Omental fat pad (tissue), 4 donors: ENCODE measurements at places on chromosomes 13 and 19. TPM values are rescaled to one million over a fixed set of nuclear protein-coding genes. Genes with fewer than 3 reads are reported as not detected.

The TNFSF13B gene
- 8.2 TPM for total RNA-seq

The SIGLEC14 gene
- total RNA-seq = 12.6 TPM

The PMIS2 gene
- total RNA-seq = not detected

The CGB8 gene
- total RNA-seq = not detected

The DZIP1 gene
- total RNA-seq = 9.2 TPM

The FAM216B gene
- total RNA-seq = 1.0 TPM

The TYROBP gene
- 171 TPM for total RNA-seq

The ZNF135 gene
- 4.6 TPM for total RNA-seq

GRCh38 chr13:33793726-33794125 lies 24.2 kb upstream of the RFC3 start:
- no peak for DNase-seq

DNA sequence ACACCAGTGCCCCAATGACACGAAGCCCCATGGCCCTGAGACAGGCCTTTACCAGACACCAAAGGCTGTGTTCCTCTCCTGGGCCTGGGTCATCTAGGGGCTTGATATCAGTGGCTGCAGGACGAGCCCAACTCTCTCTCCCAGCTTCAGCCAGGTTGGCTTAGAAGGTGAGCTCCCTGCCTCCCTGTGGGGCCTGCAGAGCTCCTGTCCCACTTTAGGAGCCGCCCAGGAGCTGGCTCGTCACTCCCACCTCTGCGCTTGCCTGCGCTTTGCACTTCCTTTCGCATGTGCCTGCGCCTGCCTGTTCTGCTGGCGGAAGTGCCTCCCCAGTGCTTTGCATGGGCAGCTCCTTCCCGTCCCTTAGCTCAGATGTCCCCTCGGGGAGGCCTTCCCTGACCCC lies 4.9 kb downstream of the CALM3 start:
- no peak for DNase-seq

GRCh38 chr19:56304243-56304642 lies 10.4 kb downstream of the ZSCAN5A start:
- DNase-seq = no peak

GRCh38 chr13:45512098-45512496 lies 47.4 kb downstream of the COG3 start:
- DNase-seq = no peak

DNA sequence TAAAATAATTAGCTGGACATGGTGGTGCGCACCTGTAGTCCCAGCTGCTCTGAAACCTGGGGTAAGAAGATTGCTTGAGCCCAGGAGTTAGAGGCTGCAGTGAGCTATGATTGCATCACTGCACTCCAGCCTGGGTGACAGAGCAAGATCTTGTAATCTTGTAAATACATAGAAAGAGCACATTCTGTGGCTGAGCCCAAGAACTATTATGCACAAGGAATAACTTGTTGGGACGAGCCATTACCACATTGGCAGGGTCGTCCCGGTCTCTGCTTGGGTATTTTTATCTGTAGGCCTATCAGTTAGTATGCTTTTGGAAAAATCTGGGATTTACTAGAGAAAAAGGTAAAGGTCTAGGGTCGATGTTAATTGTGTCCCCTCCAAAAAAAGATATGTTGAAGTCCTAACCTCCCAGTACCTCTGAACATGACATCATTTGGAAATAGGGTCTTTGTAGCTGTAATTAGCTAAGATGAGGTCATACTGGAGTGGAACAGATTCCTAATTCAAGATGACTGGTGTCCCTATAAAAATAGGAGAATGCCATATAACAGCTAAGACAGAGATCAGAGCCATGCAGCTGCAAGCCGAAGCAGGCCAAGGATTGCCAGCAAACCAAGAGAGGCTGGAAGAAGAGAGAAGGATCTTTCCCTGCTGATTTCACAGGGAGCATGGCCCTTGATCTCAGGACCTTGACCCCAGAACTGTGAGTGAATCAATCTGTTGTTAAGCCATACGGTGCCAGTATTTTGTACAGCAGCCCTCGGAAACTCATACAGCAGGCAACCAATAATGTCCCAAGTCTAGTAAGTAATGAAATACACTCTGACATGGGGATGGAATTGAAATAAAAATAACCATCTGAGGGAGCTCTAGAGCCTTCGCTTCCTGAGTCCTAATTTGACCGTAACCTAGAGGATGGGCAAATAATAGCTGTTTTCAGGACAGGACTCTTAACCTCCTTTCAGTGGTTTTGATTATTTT lies 77.0 kb downstream of the TM9SF2 start:
- no peak for DNase-seq

DNA sequence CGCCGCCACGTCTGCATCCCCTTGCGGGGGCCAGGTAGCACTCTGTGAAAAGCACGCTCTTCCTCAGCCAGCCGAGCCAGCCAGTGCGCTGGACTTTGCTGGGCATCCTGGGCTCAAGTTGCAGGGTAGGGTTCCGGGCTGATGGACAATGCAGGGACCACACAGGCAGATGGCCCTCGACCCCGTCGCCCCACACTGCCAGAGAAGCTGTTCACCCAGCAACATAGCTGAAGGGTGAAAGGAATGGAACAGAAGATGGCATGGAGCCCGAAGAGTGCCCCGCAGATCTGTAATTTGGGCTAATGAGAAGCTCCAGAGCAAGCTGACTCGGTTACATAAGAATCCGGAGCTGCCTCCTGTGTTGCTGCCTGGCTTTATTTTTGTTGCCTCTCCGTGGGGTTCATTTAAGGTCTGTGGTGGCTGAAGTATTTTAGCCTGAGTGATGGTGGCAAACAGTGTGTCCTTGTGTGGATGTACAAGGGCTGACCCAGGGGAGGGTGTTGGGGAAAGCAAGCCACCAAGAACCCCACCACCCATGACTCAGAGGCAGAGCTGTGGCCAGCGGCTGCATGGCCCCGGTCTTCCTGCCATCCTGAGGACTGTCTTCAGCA lies 105.8 kb downstream of the SOX1 start:
- DNase-seq = no peak

- DNase-seq = no peak
These were observed 22.4 kb downstream of the FGF21 start for GRCh38 chr19:48777720-48778119.

- DNase-seq = no peak
These were observed 141.8 kb downstream of the ABCC4 start for GRCh38 chr13:95159458-95159857.

- DNase-seq = no peak
These were observed 73.5 kb upstream of the IRS2 start for GRCh38 chr13:109859898-109860297.

DNA sequence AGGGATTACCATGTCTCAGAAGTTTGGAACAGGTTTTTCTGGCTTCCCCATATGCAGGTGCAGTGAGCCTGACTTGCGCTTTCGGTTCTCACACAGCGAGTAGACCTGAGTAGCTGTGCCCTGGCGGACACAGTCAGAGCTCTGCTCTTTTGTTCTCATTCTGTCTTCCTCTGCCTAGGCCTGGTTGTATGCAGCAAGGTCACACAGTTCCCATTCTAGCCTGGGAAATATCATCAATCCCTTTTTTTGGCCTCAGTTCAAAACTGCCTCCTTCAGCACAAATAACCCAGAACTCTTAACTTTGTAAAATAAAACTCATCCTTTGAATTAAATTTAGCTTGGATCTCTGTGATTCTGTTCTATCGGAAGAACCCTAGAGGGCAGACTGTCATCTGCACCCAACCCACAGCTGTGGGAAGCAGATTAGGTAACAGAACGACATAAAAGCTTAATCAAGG lies 10.2 kb downstream of the OXGR1 start:
- DNase-seq = no peak

DNA sequence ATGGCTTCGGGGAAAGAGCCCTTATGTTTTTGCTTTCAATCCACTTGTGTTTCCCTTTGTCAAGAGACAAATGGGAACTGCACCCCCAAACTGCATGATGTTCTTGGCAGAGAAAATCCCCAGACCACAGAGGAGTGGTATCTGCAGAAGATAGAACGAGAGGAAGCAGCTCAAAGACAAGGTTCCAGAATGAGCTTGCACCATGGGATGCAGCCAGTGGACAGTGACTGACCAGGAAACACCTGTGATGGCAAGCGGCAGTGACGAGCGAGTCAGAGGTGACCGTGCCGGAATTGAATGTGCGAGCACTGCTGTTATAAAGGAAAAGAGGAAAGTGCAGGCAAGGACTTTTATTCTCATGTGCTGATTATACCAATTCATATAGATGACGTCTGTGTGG lies 46.3 kb downstream of the IRS2 start:
- no peak for DNase-seq

- no peak for DNase-seq
These were observed 152.6 kb downstream of the KDM4B start for GRCh38 chr19:5121266-5122120.

DNA sequence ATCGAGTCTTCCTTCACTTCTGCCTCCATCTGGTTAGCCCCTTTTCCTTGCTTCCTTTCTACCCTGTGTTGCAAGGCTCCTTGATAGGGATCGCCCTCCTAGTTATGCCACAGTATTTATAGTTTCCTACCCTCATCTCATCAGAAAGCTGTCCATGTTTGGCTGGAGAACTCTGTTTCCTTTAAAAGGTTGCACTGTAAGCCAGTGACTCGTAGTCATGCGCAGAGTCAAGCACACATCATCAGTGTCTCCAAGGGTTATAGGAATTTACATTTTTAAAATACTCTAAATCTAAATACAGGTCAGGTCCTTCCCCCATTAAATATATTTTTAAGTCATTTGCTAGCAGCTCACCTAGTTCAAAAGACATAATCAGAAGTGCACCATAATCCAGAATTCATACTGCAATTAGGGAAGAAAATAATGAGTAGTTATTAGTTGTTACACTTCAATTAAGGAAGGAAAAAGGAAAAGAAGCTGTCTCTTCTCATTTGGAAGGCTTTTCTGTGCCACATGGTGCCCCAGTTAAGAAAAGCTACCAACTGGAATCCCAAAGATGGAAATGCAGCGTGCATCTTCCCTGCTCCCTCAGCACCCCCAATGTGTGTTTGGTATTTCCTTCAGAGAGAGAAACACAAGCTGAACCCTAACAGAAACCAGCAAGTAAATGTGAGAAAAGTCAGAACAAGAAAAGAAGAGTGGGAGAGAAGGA lies 81.0 kb downstream of the GPR12 start:
- DNase-seq = no peak

- no peak for DNase-seq
These were observed 21.4 kb upstream of the TCF3 start for GRCh38 chr19:1673645-1674292.

DNA sequence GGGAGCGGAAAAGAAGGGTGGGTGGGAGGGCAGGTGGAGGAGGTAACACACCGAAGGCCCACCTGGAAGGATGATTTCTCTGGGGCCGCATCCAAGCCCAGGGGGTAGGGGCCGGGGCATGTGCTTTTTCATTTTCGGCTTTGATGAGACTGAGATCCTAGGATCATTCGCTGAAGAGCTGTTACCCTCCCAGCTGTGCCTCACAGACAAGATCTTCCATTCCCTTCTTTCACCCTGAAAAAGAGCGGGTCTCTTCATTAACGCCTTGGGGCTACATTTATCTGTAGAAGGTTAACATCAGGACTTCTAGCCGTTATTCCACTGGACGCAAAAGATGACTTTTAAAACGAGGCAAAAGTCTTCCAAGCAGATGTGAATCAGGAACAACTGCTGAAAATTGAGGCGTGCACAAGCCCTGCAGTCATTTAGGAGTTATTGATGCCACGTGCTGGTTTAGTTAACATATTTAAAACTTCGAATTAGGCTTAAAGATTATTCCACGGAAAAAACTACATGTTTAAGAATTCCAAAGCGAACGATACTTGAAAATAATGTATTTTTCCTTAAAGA lies 1.1 kb downstream of the LMO7 start:
- no peak for DNase-seq

GRCh38 chr19:45045671-45046353 lies 7.0 kb downstream of the CLASRP start:
- no peak for DNase-seq

- DNase-seq = no peak
These were observed 47.1 kb downstream of the CAPN12 start for GRCh38 chr19:38697197-38697596.

DNA sequence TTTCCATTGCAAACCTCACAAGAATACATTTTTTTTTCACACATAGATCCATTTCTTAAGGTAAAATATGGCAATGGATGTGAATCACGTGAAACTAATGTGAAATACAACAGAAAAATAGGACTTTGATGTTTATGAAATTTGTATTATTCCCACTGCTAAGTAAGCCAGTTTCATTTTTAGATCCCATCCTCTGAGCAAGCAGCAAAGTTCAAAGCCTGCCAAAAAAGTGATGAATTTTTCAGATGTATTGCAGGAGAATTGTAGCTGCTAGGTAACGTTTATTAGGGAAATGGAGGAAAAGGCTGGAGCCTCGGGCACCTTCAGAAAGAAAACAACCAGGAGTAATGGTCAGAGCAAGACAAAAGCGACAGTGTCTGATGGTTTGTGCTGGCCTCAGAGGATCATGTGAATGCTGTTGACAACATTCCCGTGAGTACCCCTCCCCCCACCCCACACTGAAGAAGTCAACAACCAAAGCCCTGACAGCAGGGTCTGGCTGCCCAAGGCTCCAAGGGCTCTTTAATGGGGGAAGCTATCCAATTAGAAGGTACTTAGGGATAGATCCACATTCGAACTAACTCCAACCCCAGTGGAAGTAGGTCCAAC lies 95.5 kb downstream of the OXGR1 start:
- no peak for DNase-seq

DNA sequence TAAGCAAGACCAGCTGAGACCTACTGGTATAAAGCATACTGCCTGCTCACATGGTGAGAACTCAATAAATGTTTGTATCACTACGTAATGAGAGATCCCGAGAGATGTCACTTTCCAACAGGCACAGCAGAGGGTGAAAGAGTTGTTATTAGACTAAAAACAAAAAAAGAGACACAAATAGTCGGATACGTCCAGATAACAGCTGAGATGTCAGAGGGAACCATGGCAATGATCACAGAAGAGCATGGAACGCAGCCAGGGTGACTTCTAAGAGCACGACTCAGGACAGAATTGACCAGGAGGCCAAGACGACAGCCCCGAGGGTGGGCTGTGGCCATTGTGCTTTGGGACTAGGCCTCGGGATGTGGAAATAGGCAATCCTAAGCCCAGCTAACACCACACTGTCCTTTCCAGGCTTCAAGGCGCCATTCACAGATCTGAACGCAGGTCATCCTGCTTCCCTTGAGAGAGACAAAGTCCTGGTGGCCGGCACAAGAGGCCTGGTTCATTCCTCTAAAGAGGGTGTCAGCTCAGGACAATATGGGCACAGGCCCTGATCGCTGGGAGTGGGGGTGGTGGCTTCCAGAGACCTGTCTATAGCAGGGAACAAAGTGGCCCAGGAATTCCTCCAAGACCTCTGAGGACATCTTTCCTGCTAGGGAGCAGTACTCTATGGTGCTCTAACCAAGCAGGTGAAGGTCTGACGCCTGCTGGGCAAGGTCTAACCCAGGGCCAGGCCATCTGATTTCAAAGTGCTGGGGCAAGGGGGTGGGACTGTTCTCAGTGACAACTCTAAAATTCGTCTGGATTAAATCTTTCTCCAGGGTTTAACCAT lies 3.2 kb downstream of the SH3GL1 start:
- no peak for DNase-seq

GRCh38 chr19:54047616-54048015 lies 16.1 kb downstream of the VSTM1 start:
- no peak for DNase-seq

DNA sequence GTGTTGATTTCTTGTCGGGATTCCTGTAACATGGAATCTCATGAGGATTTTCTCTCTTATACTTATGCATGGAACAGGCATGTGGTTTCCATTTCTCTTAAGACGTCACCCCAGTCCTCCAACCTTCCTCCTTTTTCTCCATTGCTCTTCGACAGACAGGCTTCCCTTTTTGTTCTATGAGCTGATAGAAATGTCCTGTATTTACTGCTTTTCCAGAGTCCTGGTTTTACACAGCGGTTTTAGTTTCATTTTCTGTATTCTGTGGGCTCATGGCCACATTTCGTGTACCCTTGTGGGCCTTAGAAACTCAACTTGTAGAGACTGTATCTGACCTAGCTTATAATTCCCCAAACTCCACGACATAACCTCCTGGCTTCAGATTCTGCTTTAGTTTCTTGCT lies 113.1 kb downstream of the PAN3 start:
- no peak for DNase-seq
